Bronchial epithelial cell (primary cell): ENCODE measurements at places on chromosomes 7 and 10. TPM values are rescaled to one million over a fixed set of nuclear protein-coding genes. Genes with fewer than 3 reads are reported as not detected.

DNA sequence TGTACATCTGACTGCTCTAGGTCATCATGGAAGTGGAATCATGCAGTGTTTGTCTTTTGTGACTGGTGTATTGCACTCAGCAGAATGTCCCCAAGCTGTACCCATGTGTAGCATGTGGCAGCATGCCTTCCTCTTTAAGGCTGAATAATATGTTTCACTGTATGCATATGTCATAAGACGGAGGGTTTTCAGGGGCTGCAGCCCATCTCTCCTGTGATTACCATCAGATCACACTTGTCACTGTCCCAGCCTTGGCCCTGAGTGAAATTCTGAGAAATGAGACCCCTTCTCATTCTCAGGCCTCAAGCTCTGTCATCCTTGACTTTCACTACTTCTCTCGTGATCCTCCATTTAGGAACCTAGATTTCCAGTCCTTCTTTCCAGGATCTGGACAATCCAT lies 50.0 kb downstream of the CPXM2 start:
- no peak for DNase-seq

- DNase-seq = no peak
These were observed 13.3 kb downstream of the ALOX5 start for GRCh38 chr10:45387096-45387893.

- DNase-seq = no peak
These were observed 2.4 kb downstream of the ZNF467 start for GRCh38 chr7:149770728-149771636.

DNA sequence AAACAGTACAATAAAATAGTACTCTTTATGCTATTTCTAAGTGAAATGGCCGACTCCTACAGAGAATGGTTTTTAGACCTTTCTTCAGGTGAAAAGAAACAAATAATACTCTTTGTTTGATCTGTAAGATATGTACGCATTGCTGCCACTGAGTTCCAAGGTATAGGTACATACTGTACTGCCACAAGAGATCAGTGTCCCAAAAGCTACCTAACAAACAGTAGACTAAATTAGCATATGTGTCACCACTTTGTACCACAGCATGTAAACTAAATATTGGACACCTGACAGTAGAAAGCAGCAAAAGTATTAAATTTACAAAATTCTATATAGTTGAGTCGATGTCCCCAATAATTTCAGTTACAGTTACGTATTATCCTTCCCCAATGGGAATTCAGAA lies 14.4 kb downstream of the MTPN start:
- DNase-seq = no peak

DNA sequence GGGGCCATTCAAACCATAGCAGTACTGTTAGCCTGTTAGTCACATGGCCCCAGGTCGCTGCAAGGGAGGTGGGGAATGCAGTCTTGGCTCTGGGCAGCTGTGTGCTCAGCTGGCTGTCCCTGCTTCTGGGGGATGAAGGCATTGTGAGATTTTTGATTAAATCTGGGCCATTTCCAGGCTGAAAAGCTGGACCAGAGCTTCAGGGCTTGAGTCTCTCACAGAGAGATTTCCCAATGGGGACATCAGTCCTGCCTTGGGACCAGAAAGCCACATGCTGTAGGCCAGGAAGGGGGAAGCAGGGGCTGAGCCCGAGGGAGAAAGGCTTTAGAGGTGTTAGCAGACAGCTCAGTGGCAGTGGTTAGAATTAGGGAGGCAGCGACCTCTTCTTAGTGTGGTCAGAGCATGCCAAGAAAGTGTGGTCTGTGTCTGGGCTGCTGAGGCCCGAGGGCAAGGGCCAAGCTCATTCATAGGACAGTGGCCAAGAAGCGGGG lies 33.6 kb downstream of the PALD1 start:
- DNase-seq = no peak

DNA sequence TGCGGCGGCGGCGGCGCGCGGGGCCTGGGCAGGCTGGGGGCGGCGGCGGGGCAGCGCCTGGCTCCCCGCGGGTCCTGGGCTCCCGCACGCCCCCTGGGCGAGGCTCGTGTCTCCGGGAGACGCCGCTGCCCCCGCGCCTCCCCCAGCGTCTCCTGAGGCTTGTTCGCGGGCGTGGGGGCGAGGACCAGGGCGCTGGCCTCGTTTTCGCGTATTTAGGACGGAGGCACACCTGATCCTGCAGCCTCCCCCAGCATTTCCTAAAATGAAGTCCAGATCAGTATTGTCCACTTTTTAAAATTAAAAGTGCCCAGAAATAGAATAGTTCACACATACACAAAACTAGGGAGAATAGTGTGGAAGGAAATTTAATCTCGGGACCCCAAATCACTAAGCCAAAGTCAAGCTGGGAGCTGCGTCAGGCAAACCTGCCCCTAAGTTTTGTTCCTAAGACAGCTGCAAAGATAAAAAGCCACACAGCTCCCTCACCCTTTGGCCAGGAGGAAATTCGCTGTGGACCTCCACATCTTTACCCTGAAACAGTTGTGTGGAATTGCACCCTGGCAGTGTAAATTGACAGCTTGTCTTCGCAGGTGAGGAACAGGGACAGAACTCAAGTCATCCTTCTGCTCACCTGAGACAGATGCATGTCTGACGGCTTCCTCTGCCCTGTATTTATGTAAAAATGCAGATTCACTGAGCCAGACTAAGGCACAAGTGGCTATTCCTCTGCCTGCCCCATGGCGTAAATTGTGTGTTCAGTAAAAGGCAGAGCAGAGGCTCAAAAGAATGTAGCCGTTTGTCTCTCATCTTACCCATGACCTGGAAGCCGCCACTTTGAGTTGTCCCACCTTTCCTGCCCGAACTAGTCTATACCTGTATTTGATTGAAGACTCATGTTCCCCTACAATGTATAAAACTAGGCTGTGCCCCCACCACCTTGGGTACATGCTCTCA lies 740 bp downstream of the GALNT11 start:
- peak; percentile 48 for DNase-seq

- DNase-seq = peak; percentile 83
These were observed 174.5 kb upstream of the AKR1E2 start for GRCh38 chr10:4651404-4652037.

DNA sequence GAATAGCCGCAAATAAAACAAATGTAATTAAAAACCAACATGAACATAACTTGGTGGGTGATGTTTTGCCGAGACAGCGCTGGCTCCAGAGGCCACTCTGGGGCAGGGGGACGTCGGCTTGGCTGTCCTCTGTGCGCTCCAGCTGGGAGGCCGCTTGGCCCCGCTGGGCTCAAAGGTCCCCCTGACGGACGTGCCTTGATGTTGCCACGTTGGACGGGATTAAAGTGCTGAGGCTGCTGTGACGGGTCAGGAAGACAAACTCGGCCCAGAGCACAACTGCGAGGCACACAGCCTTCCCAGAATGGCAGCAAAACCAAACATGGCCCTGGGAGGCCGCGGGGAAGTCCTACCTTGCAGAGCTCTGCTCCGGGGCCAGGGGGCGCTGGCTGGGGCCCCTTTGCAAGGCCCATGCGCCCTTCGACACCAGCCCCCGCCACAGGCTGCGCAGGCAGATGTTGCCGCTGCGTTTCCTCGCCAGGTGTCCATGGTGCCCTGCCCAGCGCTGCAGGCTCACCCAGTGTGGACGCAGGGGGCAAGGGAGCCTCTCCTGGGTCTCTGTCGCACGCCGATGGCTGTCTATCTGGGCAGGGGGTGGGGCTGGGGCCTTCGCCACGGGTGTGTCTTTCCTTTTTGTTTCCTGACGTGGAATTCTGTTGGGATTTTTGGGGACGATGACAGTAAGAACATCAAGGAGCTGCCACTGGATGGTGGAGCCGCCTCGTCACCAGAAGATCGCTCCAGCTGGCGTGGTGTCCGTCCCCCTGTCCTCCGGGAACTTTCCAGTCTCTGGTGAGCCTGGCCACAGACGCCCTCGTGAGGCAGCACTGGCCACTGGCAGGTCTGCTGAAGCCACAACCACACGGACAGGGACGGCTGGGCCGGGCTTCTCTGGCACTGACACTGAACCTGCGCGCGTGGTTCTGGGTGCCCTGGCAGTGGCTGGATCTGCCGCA lies 99.6 kb upstream of the DIP2C start:
- peak; percentile 36 for DNase-seq

DNA sequence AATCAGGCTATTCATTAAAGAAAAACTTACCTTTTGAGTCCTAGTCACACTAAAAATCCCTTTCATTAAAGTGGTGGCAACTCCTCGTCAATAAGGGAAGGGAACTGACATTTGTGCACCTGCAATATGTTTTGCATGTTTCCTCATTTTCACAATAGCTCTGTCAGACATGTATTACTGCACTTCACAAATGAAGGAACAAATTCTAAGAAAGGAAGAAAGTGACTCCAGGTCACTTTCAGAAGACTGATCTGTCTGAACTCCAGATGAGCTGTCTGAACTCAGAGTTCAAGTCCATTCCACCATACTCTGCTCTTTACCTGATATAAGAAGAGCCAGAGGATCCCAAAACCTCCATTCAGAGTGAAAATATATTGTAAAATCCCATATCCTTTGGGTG lies 50.3 kb upstream of the GSAP start:
- no peak for DNase-seq

DNA sequence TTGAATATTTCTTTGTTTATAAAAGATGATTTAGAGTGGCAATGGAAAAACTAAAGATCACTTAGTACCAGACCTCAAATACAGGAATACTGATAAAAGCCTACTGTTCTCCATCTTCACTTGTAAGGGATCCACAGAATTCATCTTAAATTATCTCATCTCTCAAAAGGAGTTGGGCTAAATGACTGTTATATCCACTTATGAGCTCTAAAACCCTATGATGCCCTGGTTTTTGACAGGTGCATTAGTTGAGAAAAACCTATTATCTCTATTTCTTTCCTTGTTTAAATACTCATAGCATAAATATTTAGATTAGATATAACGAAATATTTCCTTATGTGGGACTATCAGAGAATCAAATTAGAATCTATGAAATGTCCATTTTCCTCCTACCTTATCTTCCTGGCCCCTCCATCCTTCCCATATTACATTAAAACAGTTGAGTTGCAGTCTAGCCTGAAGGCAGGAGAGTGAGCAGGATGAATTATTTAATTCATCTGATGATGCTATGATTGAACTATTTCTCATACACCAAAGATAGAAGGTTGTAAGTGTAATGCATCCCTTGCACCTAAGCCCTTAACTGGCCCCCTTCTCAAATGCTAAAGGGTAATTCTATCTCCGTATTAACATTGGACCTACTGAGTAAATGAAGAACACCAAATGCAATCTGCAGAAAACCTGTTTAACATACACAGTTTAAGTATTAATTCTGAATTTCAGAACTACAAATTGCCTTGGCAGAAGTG lies 29.7 kb downstream of the PPP3CB start:
- DNase-seq = no peak

GRCh38 chr10:91227576-91227975 lies 7.1 kb downstream of the PCGF5 start:
- no peak for DNase-seq

- DNase-seq = peak; percentile 7
These were observed 505 bp upstream of the FAM204A start for GRCh38 chr10:118342638-118343020.

CTBP2 gene
- total RNA-seq = 123 and 141 TPM in 2 replicates

PLXDC2 gene
- total RNA-seq = 1.3 and 3.3 TPM in 2 replicates

PNLIPRP2 gene
- total RNA-seq = not detected in 2 replicates
